Stimulated activated CD4-positive, alpha-beta T cell treated with anti-CD3 and anti-CD28 coated beads, Interleukin-2, amount 100 ng/mL, for 48 hours (primary cell): ENCODE measurements at places on chromosomes 16 and 17.

DNA sequence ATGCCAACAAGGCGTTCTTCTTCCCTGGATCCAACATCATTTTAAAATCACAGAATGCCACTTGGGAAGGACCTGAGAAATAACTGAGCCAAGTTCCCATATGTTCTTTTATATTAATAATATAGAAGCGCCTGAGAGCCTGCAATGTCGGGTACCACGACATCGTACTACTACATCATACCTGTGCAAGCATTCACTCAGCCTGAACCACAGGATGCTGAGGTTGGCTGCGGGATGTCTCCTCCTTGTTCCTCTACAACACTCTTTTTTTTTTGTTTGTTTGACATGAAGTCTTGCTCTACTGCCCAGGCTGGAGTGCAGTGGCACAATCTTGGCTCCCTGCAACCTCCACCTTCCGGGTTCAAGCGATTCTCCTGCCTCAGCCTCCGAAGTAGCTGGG lies 2.1 kb upstream of the ATP2C2 start:
- DNase-seq = no peak

DNA sequence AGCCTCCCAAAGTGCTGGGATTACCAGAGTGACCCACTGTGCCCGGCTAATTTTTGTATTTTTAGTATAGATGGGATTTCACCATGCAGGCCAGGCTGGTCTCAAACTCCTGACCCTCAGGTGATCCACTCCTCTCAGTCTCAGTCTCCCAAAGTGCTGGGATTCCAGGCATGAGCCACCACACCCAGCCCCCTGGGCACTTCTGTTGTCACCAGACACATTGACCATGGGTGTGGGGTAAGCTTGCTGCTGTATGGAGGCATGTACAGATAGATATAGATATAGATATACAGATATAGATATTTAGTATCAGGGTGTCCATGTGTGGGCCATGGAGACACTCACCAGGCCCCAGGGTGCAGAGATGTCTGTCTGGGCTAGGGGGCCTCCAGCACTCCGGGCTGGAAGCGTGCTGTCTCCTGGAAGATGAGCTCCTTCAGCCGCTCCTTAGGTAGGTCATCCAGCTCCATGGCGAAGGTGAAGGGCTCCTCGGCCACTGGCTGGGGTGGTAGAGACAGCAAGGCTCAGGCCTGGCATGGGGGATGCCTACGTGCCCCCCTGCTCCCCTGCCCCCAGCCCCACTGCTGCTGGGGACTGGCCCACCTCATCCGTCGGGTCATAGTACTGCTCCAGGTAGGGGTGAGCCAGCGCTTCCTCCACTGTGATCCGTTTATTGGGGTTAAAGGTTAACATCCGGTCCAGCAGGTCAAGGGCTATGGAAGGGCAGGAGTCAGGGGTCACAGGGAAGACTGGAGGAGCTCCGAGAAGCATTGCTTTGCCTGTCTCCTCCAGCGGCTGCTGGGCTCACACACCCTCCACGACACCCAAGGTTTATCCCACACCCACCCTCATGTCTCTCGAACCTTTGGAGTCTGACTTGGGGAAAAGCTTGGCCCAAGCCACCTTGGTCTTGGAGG lies 3.2 kb upstream of the GDPD3 start:
- no peak for DNase-seq

DNA sequence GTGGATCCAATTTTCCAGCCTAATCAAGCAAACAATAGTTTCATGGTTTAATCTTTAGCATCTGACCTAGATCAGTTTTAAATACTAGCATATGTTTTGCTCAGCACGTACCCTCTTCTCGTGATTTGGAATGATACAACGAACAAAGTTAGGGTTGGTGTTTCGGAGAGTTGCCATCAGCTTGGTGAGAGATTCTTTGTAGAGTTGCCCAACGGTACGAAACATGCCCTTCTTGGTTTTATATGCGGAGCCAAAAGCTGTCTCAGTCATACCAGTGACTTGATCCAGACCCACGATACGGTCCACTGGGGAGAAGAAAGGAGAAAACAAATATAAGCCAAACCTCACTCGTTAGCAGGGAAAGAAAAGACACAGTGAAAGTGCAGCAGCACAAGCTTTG lies 85.3 kb downstream of the NDEL1 start:
- no peak for DNase-seq

DNA sequence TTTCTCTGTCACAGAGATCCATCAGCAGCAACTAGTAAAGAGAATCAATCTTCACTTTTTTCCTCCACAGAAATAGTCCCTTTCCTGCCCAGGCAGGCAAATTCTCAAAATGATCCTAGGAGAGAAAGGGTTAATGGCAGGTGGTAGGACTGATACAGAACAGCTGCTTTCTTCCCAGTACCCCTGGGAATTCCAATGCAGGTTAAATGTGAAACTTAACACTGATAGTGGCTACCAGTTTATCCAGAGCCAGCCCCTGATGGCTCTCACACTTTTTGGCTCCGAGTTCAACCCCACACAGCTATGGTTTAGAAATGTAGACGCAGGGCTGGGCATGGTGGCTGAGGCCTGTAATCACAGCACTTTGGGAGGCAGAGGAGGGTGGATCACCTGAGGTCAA lies 22.2 kb downstream of the MARVELD3 start:
- no peak for DNase-seq

DNA sequence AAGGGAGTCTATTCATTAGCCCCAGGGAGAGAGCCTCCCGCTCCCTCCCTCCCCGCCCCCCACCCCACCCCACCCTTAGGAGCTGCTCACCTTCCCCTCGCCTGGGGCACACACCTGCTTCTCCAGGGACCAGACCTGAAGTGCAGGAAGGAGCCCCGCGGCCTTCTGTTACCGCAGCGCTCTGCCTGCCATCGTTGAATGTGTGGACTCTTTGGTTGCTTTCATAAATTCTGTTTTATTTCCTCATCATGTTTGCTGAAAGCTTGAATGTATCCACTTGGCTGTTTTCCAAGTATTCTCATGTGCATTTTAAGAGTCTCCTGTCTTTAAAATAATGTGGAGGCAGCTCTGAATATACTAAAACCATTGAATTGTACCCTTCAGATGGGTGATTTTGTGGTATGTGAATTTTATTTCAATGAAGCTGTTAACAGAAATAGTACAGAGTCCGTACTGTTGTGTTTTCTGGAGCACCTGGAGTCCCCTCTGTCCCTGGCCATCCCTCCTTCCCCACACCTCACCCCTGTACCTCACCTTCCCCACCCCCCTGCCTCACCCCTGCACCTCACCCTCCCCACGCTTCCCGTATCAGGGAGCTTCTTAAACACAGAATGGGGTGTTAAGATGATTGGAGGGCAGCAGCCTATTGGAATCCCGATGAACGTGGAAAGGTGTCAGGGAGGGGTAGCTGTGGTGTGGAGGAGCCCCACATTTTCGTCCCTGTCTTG lies 25.5 kb downstream of the RAB11FIP3 start:
- no peak for DNase-seq

DNA sequence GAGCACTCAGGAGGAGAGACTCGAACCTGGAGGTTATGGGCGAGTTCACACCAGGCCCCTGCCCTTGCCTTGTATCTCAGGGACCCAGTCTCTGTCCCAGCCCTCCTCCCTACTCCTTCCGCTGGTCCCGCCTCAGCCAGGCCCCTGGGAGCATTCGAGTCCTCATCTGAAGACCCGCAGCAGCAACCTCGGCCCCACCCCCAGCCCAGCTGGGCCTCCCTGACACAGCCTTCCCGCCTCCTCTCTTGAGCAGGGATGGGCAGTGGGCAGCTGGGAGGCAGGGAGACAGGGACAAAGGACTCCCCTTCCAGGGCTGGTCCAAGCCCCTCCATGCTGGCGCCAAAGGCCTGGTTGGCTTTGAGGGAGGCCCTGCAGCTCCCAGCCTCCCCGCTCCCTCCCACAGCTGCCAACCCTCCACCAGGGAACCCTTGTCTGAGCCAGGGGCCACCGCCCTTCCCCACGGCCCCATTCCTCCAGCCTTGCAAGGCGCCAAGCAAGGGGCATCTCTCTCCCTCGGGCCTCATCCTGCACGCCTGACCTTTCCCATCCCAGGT lies 15.4 kb upstream of the ZC3H18 start:
- no peak for DNase-seq

- no peak for DNase-seq
Measured at GRCh38 chr16:30794634-30795033, 7.6 kb upstream of the ZNF629 start.

DNA sequence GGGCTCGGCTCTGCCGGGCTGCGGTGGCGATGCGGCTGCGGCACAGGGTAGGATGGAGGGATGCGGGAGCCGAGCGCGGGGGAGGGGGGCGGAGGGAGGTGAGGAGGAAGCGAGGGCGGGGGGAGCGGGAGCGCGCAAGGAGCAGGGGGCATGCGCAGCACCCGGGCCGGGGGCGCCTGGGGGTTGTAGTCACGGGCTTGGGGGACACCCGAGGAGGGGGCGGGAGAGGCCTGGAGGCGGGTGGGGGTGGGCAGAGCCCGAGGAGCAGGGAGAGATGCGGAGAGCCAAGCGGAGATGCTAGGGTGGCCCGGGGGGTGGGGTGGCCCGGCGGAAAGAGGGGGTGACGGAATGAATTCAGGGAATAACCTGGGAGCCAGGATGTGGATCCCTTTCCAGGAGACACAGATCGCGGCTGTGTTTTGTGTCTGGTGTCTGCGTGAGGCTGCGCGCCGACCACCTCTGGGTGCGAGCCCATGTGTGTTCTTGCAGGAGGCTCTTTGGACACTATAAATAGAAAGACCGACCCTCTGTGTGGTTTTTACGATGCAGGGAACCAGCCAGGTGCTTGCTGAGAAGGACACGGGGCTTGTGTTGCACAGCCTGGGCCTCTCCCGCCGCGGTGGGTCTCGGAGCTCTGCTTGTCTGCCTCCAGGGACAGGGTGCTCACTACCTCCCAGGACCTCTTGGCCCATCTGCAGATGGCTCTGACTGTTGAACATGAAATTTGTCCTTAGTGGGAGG lies at the start of gene STX1B:
TSS of gene STX1B (minus strand) at position 54 of the 741 bp plus-strand sequence. CDS start 242 bp downstream, outside the sequence.
- DNase-seq = no peak

DNA sequence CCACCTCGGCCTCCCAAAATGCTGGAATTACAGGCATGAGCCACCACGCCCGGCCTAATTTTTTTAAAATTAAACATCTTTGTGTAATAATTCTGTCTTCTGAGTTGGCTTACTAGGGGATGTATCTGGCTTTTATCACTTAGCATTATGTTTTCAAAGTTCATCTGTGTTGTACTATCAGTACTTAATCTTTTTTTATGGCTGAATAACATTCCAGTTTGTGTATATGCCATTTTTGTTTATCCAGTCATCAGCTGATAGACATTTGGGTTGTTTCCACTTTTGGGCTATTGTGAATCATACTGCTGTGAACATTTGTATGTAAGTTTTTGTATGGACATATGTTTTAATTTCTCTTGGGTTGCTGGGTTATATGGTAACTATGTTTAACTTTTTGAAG lies 69.0 kb downstream of the CHD9 start:
- no peak for DNase-seq
